ENCODE measurements at places on chromosomes 4 and X.

- DNase-seq = no peak
Observed at GRCh38 chrX:39560271-39560670, 537.5 kb downstream of the BCOR start.

- no peak for DNase-seq
Observed at GRCh38 chr4:131531087-131531486, 1618.0 kb upstream of the PCDH10 start.

GRCh38 chr4:98510757-98511517, 147.5 kb downstream of the TSPAN5 start:
- no peak for DNase-seq

- DNase-seq = no peak
Observed at GRCh38 chr4:95050980-95051701, 293.4 kb downstream of the BMPR1B start.

- no peak for DNase-seq
Observed at GRCh38 chr4:154044742-154045485, 256.0 kb upstream of the SFRP2 start.

GRCh38 chr4:37639551-37640285, 46.5 kb downstream of the RELL1 start:
- peak; percentile 5 for DNase-seq

GRCh38 chr4:115720611-115721010, 607.2 kb upstream of the NDST4 start:
- no peak for DNase-seq

DNA sequence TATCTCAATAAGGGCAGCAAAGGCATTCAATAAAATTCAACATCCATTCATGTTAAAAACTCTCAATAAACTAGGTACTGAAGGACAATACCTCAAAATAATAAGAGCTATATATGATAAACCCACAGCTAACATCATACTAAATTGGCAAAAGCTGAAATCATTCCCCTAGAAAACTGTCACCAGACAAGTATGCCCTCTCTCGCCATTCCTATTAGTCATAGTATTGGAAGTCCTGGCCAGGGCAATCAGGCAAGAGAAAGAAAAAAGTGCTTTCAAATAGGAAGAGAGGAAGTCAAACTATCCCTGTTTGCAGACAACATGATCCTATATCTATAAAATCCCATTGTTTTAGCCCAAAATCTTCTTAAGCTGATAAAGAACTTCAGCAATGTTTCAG, 116.8 kb downstream of the TENT5D start:
- DNase-seq = no peak

DNA sequence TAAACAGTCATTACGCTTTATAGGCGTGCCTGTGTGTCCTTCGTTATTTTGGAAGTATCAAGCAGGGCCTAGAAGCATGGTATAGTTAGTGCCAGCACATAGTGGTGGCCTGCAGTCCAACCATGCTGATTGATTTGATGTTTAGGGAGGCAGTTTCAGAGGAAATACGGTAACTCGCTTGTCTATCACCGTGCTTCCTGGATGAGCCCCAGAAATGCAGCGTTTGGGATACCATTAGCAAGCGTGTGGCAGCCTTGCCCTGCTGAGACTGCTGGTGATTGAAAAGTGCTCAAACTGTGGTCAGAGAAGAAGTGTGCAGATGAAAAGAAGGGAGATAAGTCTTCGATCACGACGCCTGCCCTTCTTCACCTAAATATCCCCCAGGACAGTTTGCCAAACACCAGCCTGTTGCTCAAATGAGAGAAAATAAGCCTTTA, 158.4 kb downstream of the CHIC2 start:
- peak; percentile 9 for DNase-seq

GRCh38 chrX:135315864-135316263, 6.6 kb downstream of the ETDC start:
- no peak for DNase-seq

GRCh38 chr4:104486716-104487504, 7.8 kb downstream of the CXXC4 start:
- no peak for DNase-seq

DNA sequence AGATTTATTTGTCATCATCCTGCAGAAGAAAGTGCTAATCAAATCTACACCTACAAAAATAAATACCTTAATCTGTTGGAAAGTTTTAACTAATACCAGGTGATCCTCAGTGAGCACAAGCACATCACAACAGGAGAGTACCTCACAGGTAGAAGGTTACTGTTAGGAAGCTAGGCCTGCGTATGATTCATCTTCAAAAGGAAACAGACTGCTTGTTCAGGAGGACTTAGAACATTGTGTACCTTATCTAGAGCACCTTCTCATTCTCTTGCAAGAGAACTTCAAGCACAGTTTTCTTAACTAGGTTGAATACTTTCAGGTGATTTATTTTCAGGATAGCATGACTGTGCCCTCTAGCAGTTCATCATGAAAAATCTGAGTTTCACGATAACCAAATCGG, 54.2 kb downstream of the MND1 start:
- no peak for DNase-seq
